Adrenal gland (tissue), 19 donors: ENCODE measurements at places on chromosomes 4 and X.

DNA sequence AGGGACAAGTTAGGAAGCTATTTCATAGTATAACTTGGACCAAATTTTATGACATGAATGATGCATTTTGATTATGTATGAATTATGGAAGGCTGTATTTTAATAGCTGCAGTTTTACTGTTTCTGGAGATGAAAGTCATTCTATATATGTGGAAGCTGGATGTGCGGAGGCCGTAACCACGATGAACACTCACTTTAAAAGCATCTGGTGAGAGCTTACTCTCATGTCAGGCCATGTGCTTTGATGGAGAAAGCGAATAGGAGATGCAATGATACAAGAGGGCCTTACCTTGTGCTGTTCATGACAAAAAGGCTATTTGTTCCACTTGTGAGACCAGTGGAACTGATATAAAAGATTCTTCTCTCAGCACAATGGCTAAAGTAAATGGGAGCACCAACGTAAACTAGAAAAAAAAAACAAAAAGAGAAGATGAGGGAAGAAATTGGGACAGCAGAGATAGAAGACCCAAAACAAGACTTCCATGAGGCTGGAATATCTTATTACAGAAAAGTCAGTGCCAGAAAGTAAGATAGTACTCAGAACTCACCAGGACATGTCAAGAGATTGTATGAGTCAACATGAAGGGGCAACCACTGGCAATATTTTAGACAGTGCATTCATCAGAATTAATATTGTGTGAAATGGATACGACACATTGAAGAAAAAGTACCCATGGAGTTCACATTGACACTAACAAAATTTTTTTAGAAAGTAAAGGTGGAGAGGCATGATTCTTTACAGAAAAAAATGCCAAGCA, 63.3 kb upstream of the GAB1 start:
- DNase-seq: no peak

DNA sequence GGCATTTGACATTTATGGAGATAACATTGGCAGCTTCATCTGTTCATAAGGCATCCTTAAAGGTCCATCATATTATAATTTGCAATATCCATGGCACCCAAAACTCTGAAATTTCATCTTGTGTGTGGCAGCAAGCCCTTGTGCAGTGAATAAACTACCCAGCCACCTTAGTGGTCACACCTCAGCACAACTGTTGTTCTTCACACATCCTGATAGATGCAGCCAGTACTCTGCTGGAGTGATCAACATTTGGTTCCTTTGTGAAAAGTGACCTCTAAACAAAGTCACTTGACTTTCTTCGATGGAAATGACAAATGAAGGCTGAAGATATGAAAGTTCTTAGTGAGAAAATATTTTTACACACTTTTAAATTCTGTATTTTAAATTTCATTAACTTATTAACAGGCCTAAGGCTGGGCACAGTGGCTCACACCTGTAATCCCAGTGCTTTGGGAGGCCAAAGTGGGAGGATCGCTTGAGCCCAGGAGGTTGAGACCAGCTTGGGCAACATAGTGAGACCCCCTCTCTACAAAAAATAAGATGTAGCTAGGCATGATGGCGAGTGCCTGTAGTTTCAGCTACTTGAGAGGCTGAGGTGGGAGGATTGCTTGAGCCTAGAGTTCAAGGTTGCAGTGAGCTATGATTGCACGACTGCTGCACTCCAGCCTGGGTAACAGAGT, 161.4 kb downstream of the SPRY1 start:
- no peak for DNase-seq

GRCh38 chr4:109665783-109666485, 37.3 kb downstream of the CASP6 start:
- no peak for DNase-seq

- no peak for DNase-seq
Observed at GRCh38 chr4:179797738-179798137, 2355.5 kb upstream of the AGA start.

GRCh38 chr4:178387756-178388155, 945.5 kb upstream of the AGA start:
- DNase-seq: no peak

DNA sequence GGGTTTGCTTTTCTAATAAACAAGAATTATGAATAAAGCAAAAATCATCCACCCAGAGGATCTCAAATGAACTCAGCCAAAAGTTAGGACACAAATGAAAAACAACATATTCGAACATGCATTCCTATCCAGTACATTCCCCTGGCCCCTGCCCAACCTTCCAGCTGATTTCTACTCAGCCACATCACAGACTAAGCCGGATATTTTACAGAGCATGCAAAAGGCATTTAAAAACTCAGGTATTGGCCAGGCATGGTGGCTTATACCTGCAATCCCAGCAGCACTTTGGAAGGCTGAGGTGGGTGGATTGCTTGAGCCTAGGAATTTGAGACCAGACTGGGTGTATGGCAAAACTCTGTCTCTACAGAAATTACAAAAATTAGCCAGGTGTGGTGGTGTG, 54.6 kb downstream of the RELL1 start:
- DNase-seq: no peak

DNA sequence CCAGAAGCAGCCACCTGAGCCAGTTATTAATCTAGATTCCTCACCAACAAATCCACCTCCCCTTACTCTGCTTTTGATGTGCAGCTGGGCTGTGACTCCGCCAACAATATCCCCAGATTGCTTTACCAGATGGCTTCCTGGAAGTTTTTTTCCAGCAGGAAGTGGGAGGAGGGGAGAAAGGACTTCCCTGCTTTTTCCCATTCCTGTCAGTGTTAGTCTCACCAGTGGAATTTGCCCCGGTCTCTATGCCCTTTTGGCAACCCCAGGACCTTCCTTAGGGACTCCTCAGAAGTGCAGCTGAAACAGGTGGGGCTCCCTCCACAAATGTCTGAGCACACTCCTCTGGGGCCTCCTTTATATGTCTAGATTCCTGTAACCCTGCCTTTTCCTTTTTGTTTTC, 465.2 kb upstream of the IGFBP7 start:
- DNase-seq: no peak

DNA sequence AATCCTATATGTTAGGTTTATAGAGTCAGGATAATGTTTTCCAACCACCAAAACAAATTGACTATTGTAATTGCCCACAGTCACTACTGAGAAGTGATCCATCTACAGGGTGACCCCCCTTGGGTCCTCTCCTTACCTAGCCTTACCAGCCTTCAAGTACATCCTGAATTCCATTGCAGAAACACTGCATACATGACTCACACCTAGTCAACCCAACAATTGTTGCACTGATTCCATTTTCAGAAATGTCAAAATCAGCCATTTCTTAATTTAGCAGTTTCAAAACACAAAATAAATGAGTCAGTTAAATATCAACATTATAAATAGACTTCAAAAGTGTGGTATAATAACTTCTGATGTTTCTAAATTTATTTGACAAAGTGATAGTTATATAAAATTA, 106.3 kb upstream of the TNIP3 start:
- DNase-seq: no peak

GRCh38 chr4:8691151-8691775, 98.7 kb downstream of the CPZ start:
- no peak for DNase-seq

GRCh38 chrX:110172215-110172614, 145.7 kb downstream of the AMMECR1 start:
- DNase-seq: no peak
